SHP77 (cell line): ENCODE measurements at places on chromosomes 7 and 10.

DNA sequence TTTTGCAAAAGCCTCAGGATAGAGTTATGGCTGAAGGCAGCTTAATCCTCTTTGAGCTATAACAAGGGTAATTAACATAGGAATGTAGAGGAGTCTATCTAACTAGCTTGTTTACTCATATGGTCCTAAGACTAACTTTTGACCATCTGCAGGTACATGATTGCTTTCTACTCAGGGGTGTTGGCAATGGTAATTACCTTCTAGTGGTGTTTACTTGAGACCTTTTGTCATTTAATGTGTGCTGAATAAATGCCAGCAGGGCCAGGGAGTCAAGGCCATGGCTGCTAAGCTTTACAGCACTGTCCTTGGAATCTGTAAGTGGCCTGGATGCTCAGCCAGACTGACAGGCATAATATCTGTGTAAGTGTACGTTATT lies 1325.0 kb downstream of the XPNPEP1 start:
- DNase-seq, result no peak

GRCh38 chr7:98978672-98979071 lies 100.3 kb downstream of the TRRAP start:
- no peak for DNase-seq

- DNase-seq, result no peak
These were observed 40.1 kb downstream of the PALD1 start for GRCh38 chr10:70518695-70519094.

GRCh38 chr10:119701861-119702260 lies 24.0 kb upstream of the INPP5F start:
- no peak for DNase-seq

GRCh38 chr7:21076574-21076973 lies 289.9 kb upstream of the SP8 start:
- no peak for DNase-seq

DNA sequence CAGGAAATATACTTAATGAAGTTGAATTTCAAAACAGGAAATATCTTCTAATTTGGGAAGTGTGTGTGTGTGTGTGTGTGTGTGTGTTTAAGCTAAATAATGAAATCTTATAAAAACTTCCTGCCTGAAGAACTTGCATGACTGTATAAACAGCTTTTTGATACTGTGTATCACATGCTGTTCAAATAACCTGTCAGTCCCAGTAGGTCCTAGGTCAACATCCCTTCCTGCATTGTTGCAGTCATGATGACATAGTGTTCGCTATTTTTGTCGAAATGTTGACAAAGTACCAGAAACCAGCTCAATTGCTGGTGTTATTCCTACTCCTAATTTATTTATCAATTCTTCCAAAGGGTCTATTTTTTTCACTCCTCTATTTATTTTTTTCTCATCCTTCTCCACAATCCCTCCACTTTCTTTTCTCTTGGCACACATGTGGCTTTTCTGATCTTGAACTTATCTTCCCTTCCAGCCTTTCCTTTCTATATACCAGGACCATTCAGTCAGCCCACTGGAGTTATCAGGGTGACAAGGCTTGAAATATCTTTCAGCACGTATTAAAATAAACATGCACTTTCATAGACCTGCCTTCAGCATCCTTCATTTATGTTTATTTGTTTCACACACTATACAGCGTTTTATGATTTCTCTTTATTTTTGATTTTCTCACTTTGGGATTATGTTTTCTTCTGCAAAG lies 115.8 kb downstream of the PLXDC2 start:
- peak; percentile 38 for DNase-seq
